ENCODE measurements at places on chromosomes 4 and X.

DNA sequence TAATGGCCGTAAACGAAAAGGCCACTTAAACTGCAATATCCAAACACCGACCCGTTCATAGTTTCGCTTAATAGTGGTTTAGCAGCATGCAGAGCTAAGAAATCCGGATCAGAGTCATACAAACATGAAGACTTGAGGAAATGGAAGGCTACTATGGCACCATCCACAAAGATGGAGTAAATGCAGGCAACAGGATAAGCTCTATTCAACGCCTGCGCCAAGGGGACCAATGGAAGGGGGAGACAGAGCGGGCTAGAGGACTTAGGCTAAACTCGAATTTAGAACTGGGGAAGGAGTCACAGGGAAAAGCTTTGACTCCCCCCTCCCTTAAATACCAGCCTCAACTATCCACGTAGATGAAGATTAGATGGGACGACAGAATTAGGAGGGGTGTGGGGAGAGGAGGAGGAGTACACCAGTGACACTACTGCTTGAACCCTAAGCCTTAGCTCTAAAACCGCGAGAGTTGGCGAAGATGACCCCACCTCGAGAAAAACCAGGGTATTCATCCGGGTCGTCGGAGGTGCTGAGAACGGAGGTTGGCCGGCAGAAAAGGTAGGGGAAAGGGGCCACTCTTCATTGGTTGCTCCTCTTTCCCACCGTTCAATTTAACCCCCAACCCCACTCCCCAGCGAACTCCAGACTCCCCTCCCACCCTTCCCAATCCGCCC, 3.5 kb downstream of the HUWE1 start:
- no peak for DNase-seq

DNA sequence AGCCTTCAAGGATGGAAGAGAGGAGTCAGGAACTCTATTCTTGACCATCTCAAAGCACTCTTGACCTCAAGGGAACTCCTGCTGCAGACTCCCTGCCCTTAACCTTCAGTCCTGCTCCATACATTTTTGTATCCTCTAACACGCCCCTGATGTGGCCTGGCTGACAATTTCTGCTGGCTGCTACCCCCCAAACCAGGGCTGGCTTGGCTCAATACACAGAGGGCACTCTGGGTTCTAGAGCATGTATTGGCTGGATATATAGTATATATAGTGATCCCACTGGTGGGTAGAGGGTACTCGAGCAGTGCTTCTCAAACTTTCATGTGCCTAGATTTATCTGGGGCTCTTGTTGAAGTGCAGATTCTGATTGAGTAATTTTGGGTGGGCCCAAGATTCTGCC, 101.9 kb downstream of the SMIM20 start:
- DNase-seq = no peak

- no peak for DNase-seq
Measured at GRCh38 chrX:4655743-4656142, 942.3 kb upstream of the PRKX start.

GRCh38 chr4:6692806-6693205, 872 bp upstream of the S100P start:
- DNase-seq = no peak

DNA sequence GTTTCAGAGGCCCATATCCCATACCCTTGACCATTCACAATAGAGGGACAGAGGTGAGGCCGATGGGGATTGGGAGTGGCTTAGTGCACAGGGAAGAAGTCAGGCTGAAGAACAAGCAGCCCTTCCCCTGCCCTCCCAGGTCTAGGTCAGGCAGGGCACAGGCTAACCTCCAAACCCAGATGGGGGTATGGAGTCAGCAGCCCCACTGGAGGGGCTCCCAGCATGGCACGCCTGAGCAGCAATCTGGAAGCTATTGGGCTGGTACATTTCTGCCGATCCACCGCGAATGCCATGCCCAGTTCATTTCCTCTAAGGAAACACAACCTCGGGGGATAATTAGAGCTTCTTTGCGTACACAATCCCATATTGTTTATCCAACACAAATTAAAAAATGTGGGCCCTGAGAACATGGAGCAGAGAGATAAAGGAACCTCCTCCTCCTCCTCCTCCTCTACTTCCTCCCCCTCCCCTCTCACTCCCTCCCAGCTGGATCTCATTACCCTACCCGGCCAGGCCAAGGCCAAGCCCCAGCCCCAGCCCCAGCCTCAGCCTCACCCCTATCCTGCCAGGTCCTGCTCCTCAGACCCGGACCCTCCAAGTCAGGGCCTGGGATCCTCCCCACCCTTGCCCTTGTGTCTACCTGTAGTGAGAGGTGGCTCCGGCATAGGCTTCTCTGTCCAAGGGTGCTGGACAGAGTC, 83.0 kb downstream of the PJA1 start:
- DNase-seq = no peak

- peak; percentile 20 for DNase-seq
Measured at GRCh38 chrX:151974336-151975227, at the start of gene GABRE. TSS of gene GABRE (minus strand) at chrX:151974676. CDS start at chrX:151974625, 51 bp downstream.

GRCh38 chrX:108437349-108438109, 693 bp downstream of the COL4A6 start:
- no peak for DNase-seq

DNA sequence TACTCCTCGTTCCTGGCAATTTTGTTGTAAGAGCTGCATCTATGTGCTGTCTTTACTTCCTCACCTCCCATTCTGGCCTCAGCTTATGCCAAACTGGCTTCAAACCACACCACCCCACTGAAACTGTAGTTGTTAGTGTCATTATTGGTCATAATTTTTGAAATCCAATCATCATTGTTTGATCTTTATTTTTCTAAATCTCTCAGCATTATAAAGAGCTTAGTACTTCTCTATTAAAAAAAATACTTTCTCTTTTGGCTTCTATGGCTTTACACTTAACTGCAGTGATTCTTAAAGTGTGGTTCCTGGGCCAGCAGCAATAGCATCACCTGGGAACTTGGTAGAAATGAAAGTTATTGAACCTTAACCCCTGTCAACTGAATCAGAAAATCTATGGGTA, 83.5 kb upstream of the GRPR start:
- no peak for DNase-seq

DNA sequence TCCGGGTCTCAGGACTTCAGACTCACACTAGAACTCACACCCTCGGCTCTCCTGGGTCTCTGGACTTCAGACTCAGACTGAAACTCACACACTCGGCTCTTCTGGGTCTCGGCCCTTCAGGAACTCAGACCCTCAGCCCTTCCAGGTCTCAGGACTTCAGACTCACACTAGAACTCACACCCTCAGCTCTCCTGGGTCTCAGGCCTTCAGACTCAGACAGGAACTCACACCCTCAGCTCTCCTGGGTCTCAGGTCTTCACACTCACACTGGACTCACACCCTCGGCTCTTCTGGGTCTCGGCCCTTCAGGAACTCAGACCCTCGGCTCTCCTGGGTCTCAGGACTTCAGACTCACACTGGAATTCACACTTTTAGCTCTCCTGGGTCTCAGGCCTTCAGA, 137.3 kb downstream of the CRLF2 start:
- DNase-seq = no peak

DNA sequence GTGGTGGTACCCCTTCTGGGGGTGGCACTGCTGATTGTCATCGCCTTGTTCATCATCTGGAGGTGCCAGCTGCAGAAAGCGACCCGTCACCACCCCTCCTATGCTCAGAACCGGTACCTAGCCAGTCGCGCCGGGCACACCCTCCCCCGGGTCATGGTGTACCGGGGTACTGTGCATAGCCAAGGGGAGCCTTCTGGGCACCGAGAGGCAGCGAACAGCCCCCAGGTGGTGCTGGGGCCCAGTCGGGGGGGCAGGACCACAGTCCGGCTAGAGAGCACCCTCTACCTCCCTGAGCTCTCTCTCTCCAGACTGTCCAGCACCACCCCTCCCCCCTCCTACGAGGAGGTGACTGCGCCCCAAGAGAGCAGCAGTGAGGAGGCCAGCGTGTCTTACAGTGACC, 5.3 kb downstream of the PRRG3 start:
- no peak for DNase-seq

- DNase-seq = no peak
Measured at GRCh38 chr4:83618991-83619645, 83.2 kb downstream of the GPAT3 start.

- DNase-seq = peak; percentile 77
Measured at GRCh38 chrX:9341291-9342201, 123.3 kb upstream of the TBL1X start.

DNA sequence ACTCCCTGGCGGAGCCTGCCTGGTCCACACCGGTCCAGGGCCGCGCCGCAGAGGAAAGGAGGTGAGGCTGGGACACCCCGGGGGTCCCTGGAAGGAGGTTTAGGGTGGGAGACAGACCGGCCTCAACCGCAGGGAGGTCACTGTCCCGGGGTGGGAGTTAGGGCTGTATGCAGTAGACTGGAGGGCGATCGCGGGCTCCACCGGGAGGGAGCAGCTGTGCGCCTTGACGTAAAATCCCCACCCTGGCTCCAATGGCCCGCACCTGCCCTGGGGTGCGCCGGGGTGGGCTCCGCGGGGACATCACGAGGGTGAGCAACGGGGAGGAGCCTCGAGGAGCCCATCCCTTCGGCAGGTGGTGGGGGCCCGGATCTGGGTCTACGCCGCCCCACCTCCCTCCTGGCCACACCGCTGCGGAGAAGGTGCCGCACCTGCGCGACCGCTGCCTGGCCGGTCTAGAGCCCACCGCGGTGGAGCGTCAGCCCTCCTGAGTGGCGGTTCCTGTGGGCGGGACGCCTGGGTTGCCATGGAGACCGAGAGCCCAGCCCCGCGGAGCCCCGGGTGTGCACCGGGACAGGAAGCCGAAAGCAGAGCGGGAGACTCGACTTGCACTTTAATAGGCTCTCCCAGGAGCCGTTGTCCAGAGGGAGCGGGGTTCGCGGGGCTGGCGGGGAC, 105.1 kb downstream of the ADRA2C start:
- no peak for DNase-seq

GRCh38 chr4:10082047-10082446, 34.6 kb downstream of the WDR1 start:
- no peak for DNase-seq

- no peak for DNase-seq
Measured at GRCh38 chrX:50100188-50100587, 100.6 kb downstream of the AKAP4 start.

GRCh38 chrX:51332188-51332942, at the start of gene NUDT10:
TSS of gene NUDT10 (plus strand) at chrX:51332822. CDS start at chrX:51332966, 144 bp downstream.
- peak; percentile 29 for DNase-seq

- no peak for DNase-seq
Measured at GRCh38 chr4:125432078-125432477, 117.3 kb downstream of the FAT4 start.

- no peak for DNase-seq
Measured at GRCh38 chr4:109675181-109675580, 28.1 kb downstream of the CASP6 start.

DNA sequence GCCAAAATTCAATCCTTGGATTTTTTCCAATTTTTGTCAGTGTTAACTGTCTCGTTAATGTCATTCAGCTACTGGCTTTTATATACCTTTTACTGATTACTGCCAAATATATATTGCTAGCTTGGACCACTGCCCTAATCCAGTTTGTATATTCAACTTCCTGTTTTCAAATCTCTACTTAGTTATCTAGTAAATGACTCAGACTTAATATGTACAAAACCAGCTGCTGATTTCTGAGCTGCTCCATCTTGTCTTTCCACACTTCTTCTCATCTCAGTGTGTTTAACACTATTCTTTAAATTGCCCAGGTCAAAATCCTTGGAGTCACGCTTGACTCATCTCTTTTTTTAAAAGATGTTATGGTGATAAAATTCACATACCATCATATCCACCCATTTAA, 1196.7 kb downstream of the RAPGEF2 start:
- no peak for DNase-seq

DNA sequence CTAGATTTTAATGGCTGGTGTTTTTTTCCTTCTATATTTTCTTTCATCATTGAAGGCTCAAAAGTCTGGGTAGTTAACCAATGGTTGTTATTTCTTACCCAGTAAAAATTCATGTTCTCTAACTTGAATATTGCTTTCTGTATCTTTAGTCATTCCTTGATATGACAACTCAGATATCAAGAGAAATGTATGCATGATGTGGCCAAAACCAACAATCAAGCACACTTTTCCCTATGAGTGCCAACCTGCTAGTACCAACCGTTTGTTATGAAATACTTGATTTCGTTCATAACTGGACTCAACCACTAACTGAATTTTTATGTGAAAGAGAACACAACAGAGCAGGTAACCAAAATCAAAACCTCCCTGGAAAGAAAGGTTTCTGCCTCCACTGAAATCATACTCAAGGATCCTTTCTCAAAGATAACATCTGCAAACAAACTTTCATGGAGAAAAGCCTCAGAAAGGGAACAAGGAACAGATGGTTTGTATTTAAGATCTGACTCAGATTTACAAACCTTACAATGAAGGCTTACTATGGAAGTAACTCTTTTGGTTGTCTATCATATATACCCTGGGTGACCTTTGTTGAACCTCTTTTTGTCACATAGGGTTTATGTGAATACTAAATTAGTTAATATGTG, 8.3 kb upstream of the VEGFC start:
- no peak for DNase-seq

DNA sequence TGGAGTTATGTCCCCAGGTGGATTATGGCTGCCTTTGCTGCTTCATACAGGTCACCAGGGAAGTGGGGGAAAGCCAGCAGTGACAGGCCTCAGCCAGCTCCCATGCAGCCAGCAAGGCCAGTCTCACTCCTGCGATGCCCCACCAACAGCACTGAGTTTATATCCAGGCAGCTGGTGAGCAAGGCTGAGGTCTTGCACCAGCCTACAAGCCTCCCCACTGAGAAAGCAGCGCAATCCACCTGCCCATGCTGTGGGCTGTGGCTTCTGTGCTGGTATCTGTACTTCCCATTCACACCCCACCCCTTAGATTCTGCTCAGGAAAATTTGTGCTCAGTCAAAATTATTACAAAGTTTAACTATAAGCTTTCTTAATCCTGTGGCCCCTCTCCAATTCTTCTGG, 153.5 kb downstream of the HHIP start:
- no peak for DNase-seq

GRCh38 chr4:158936238-158936637, 166.6 kb upstream of the RAPGEF2 start:
- DNase-seq = no peak

- no peak for DNase-seq
Measured at GRCh38 chr4:33446953-33447352, 2726.8 kb downstream of the PCDH7 start.

GRCh38 chr4:73723928-73724327, 16.4 kb upstream of the CXCL8 start:
- no peak for DNase-seq

DNA sequence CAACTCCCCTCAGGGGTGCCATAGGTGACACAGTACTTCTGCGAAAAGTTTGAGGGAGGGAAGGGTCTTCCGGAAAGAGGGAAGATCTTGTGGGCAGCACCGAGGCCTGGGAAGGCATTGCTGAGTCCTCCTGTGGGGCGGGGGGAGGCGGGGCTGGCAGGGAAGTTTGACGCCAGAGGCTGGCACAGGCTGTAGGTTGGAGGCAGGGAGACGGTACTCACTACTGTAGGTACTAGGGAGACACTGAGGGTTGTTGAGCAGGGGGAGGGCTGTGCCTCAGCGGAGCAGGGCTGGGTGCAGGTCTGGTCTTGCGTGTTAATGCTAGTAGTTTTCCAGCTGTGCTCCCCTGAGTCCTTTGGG, 23.3 kb upstream of the PSAPL1 start:
- no peak for DNase-seq

DNA sequence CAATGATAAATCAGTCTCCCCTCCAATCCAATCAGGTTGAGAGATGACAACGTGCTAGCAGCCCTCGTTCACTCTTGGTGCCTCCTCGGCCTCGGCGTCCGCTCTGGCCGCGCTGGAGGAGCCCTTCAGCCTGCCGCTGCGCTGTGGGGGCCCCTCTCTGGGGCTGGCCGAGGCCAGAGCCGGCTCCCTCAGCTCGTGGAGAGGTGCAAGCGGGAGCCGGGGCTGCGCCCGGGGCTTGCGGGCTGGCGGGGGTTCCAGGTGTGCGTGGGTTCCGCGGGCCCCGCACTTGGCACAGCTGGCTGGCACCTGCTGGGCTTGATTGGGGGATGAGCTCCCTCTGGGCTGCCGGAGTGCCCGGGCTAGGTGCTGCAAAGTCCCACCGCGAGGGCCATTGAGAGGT, 40.9 kb upstream of the PRSS48 start:
- no peak for DNase-seq
